ENCODE measurements at places on chromosomes 6 and 20. TPM values are rescaled to one million over a fixed set of nuclear protein-coding genes. Genes with fewer than 3 reads are reported as not detected.

The TMC2 gene
- total RNA-seq = not detected

- DNase-seq = no peak
Observed at GRCh38 chr6:38116248-38116647, 296.7 kb downstream of the ZFAND3 start.

DNA sequence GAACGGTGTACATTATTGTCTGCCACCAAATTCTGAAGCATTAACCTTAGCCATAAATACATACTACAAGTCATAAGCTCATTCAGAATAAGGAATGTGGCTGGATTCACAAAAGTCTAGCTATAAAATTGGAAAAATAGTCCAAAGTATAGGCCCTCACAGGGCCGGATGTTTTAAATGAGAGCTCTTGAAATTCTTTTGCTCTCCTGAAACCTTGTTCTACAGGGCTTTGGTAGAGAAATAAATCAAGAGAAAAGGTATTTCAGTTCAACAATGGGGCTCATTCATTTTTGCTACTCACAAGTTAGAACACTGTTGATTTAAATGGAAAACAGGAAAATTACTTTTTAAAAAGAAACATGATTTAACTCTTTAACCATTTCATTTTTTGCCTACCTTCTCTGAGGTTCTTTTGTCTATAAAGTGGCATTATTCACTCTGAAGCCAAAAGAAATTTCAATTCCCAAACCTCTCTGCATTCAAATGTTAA is 58.0 kb downstream of the PREP start:
- no peak for DNase-seq

DNA sequence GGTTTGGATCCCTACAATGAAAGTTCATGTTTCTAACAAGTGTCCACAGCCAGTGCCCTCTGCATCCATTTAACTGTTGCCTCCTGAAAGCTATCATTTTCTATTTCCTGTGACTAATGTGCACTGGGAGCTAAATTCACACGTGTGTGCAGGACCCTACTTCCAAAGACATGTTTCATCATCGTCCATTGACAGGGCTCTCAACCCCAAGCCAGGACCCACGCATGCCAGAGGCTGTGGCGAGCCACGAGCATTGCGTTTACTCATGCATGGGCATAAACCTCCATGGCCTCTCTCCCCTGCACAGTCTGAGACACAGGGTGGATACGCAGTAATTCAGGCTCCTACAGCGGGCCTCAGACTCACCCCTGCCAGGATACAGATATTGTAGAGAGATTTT is 153.2 kb downstream of the MAFB start:
- peak; percentile 15 for DNase-seq

DNA sequence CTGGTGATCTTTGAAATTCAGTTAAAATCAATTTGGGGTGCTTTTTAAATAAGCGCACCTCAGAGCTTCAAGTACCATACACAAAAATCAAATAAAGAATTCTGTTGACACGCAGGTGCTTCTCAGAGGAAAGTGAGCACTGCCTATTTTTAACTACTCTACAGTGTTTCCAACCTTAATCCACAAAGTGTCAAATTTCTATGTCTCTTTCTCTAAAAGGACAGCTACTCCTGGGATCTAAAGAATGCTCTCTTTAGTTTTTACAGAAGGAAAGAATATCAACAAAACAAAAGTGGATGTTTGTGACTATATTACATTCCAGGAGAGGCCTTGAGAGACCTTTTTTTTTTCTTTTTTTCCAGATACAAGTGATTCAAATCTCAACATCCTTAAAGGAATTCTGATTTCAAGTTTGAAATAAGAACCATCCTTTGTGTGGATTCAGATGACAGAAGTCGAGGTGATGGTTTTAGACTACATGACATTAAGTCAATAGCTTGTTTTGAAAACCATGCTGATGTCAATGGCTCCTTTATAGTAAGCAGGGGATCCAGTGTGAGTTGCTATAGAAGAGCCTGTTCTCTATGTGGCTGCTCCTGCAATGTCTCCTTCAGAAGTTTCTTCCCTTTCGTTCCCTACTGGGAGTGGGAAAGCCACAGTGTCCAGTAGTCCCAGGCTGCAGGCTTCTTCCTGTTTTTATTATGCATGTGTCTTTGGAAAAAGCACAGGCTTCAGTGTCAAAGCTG is 67.2 kb upstream of the DEFB112 start:
- no peak for DNase-seq

- DNase-seq = no peak
Observed at GRCh38 chr6:44762496-44762895, 375.0 kb downstream of the CDC5L start.

GRCh38 chr6:132952986-132953385 is 138.6 kb downstream of the RPS12 start:
- no peak for DNase-seq

DNA sequence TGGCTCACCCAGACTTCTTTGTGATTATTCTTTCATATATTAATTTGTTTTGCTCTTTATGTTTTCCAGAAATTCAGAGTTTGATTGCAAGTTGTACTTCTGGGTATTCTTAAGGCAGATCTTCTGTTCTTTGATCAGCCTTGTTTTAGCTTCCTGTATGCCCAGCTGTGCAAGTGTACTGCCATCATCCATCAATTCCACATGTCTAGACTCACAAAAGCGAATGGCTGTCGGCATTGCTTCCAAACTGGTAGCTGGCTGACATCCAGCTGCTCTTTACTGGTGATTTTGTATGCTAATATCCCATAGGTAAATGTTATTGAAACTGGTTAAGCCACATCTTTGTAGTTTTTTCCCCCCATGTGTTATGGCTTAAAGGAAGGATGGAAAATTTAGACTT is 1084.8 kb upstream of the CITED2 start:
- no peak for DNase-seq

- no peak for DNase-seq
Observed at GRCh38 chr20:62011403-62011790, 54.3 kb downstream of the TAF4 start.

DNA sequence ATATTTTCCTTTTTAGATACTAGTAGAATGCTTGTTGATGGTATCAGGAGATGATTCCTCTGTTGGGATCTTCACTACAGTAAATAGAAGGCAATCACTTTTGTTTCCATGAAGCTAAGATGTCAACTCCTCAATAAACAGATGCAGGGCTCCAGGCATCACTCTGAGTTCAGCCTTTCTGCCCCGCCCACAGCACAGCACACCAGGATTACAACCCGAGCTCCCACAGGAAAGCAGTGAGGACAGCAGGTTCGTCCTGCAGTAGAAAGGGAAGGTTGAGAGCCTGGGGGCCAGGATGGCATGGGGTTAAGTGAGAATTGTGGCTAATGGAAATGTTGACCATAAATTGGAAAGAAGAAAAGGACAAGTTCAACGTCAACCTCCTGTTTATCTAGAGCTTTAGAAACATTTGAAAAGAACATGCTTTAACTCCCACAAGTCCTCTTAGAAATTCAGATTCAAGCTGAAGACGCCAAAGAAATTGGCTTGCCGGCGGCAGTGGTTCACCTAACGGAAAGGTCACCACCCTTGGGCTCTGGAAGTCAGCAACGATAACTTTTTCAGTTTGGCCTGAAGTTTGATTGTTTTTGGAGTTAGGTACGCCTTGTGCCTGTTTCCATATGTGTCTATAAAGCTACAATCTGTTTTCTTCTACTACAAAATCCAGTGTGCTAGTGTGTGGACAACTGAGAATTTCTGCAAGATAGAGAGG is 144.4 kb upstream of the PDE10A start:
- DNase-seq = no peak

Data from Daoy (cell line).